T-helper 2 cell (primary cell): ENCODE measurements at places on chromosomes 12 and 14.

GRCh38 chr14:51776102-51776894, 84.1 kb upstream of the GNG2 start:
- peak; percentile 41 for DNase-seq

DNA sequence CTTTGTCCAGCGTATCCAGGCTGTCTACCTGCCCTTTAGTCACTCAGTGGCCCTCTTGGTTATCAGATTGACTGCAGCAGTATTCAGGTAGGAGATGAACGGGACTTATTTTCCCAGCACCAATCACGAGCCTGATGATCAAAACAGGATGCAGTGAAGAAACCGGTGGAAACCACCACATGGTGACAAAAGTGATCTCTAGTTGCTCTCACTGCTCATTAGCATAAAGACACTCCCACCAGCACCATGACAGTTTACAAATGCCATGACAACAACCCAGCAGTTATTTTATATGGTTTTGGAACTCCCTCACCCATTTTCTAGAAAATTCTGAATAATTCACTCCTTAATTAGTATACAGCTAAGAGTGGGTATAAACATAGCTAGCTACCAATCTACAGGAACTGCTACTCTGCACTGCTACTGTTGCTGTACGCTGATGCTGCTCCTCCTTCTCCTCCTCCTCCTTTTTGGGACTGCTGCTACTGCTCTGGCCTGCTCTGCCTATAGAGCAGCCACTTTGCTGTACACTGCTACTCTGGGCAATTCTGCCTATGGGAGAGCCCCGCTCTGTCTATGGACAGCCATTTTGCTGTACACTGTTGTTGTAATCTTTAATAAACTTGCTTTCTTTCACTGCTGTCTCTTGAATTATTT, 142.5 kb upstream of the SSTR1 start:
- peak; percentile 1 for DNase-seq

DNA sequence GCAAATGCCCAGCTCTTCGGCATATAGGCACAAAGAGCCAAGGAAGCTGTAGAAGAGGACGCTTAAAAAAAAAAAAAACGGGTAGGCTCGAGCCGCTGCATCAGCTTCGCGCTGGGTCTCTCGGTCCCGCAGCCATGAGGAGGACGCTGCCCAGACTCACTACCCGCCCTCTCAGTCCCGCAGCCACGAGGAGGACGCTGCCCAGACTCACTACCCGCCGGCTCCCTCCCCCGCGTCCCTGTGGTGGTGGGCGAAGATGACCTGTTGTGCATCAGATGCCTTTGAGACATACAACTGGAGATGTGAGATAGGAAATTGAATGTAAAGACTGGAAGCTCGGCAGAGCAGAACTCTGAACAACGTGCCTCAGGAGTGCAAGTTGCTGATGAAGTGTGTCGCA, 11.4 kb upstream of the SPSB2 start:
- DNase-seq = no peak

- DNase-seq = no peak
These were observed 77.7 kb downstream of the TBX5 start for GRCh38 chr12:114328292-114328691.

- DNase-seq = no peak
These were observed 3.3 kb upstream of the SLC4A8 start for GRCh38 chr12:51421266-51421884.

GRCh38 chr14:103028161-103028767, 29.1 kb downstream of the CDC42BPB start:
- DNase-seq = no peak

- peak; percentile 24 for DNase-seq
These were observed at the start of gene SYNJ2BP for GRCh38 chr14:70416725-70417349. Gene SYNJ2BP, minus strand, starts transcription at chr14:70417090. Its CDS starts 127 bp downstream, at chr14:70416963.

- no peak for DNase-seq
These were observed 37.9 kb downstream of the ASCL1 start for GRCh38 chr12:102995372-102995771.

- no peak for DNase-seq
These were observed 1.1 kb upstream of the GNB3 start for GRCh38 chr12:6839482-6840201.

- DNase-seq = no peak
These were observed 39.8 kb upstream of the GPR68 start for GRCh38 chr14:91284146-91284790.

GRCh38 chr12:62435303-62436163, 31.1 kb upstream of the MON2 start:
- peak; percentile 8 for DNase-seq

- DNase-seq = no peak
These were observed 2.8 kb upstream of the KRT76 start for GRCh38 chr12:52779914-52780313.

GRCh38 chr14:78345131-78345744, 175.1 kb downstream of the NRXN3 start:
- DNase-seq = no peak

- DNase-seq = no peak
These were observed 74.4 kb downstream of the MGST1 start for GRCh38 chr12:16421806-16422205.

- no peak for DNase-seq
These were observed 17.4 kb upstream of the FLVCR2 start for GRCh38 chr14:75561013-75561432.

DNA sequence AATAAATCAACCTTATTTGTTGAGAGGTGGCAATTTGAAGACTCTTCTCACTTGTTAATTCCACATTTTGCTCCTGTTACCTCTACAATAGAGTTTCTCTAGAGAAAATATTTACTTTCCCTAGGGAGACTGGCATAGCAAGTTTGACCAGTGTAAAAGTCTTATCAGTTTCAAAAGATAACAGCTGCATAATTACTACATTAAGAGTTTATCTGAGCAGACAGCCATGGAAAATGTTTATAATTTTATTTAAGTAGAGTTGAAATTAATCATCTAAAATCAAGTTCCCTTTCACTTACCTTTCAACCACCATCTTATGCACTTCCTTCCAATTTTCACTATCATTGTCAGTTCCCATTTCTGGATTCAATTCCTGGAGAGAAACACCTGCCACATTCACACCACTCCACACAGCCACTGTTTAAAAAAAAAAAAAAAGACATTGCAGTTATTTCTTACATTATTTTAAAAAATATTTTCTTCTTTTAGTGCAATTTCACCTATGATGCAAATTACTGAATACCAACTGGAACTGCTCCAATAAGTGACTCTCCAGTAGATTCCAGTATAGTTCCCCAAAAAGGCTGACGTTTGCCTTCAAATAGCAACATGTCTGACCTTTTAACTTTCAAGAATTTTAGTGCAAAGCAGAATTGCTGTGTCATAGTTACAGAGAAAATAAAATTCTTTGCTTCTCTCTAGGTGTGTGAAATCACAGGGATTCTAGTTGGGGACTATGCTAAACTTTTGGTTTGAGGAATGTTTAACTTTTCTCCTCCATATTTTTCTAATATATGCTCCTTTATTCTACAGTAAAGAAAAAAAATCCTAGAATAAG, 19.4 kb downstream of the LDHB start:
- no peak for DNase-seq

- no peak for DNase-seq
These were observed 48.6 kb downstream of the VEZT start for GRCh38 chr12:95266254-95266653.

GRCh38 chr12:41532072-41532471, 344.0 kb downstream of the PDZRN4 start:
- no peak for DNase-seq

GRCh38 chr12:14153803-14154202, 172.4 kb upstream of the GRIN2B start:
- DNase-seq = no peak

DNA sequence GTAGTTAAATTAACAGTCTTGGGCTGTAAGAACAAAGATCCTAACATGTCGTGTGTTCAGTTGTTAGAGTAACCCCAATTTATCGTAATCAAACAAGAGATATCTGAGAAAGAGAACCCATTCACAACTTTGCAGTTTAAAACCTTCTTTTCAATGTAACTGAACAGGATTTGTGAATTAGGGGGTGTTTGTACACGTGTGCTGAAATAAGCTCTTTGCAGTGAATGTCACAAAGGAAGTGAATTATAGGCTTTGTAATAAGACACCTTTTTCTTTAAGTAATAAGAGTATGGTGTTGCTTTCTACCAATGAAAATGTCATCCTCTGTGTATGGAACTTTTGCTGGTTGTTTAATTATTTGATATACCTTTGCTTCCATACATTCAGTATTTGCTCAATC, 114.0 kb downstream of the ALX1 start:
- no peak for DNase-seq

GRCh38 chr14:66575939-66576338, 68.0 kb downstream of the GPHN start:
- DNase-seq = no peak

GRCh38 chr12:47178014-47178413, 98.3 kb upstream of the AMIGO2 start:
- no peak for DNase-seq

GRCh38 chr14:88975926-88976325, 151.5 kb downstream of the TTC8 start:
- DNase-seq = no peak

- DNase-seq = no peak
These were observed 2.3 kb upstream of the PAWR start for GRCh38 chr12:79692860-79693577.

- no peak for DNase-seq
These were observed 73.9 kb downstream of the HSD17B6 start for GRCh38 chr12:56836800-56837663.

GRCh38 chr12:33514893-33515292, 75.3 kb upstream of the SYT10 start:
- DNase-seq = no peak

DNA sequence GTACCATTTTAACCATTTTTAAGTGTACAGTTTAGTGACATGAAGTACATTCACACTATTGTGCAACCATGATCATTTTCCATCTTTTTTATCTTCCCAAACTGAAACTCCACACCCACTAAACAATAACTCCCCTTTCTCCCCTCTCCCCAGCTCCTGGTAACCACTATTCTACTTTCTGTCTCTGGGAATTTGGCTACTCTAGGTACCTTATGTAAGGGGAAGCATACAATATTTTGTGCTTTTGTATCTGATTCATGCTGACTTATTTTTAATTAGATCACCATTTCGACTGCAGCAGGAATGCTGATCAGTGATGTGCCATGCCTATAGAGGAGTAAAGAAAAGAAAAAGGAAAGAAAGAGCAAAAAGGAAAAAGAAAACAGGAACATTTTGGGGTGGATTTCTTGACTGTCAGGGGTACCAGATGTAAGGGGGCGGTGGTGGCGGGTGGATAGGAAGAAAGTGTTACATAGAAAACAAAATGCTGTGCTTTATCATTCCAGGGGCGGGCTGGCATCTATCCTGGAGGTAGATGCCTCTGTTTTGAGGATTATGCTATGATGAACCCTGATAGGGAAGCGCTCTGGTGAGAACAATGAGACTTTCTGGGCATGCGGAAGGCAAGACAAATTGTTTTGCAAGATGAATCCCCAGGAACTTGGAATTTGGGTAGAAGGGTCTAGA, 45.2 kb upstream of the CTDSP2 start:
- no peak for DNase-seq

DNA sequence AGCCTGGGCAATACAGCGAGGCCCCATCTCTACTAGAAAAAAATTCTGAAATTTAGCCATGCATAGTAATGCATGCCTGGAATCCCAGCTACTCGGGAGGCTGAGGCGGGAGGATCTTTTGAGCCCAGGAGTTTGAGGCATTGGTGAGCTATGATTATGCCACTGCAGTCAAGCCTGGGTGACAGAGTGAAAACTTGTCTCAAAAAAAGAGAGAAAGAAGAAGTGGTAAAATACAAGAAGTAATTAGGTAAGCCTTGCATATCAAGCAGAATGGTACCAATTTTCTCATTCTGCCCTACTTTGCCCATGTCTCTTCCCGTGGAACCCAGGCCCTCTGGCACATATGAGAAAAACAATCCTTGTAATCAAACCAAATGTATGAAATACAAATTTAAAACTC, 70.7 kb downstream of the SUSD6 start:
- no peak for DNase-seq

GRCh38 chr12:22229652-22230279, 104.7 kb downstream of the ST8SIA1 start:
- no peak for DNase-seq

DNA sequence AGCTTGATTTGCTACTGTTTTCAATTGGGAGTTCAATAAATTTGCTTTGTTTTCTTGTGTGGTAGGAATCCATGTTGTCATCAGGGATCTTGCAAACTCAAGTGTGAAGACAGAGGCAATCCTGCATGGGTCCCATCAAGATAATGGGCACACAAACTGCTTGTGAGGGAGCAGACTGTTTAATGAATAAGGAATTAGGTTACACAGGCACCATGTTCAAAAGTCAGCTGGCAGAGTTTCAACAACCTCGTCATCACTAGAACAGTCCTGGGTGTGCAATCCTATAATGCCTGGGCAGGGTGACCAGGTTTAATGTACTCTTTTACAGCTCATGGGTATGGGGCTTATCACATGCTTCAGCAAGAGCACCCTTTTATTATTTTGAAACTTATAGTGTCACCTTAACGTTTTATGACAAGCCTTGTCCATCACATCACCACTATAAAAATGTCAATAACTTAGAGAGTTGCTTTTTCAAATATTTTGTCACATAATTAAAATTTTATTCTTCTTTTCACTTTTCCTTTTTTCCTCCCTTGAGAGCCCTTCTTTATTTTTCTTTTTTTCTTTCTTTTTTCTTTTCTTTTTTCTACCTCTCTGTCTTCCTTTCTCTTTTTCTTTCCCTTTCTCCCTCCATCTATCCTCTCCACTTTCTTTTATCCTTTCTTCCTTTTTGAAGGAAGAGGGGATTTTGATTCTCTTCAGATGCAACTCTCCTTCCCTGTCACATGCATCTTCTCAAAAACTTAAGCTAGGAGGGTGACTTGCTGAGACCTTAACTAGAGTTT, 252.2 kb upstream of the ATP2B1 start:
- no peak for DNase-seq

DNA sequence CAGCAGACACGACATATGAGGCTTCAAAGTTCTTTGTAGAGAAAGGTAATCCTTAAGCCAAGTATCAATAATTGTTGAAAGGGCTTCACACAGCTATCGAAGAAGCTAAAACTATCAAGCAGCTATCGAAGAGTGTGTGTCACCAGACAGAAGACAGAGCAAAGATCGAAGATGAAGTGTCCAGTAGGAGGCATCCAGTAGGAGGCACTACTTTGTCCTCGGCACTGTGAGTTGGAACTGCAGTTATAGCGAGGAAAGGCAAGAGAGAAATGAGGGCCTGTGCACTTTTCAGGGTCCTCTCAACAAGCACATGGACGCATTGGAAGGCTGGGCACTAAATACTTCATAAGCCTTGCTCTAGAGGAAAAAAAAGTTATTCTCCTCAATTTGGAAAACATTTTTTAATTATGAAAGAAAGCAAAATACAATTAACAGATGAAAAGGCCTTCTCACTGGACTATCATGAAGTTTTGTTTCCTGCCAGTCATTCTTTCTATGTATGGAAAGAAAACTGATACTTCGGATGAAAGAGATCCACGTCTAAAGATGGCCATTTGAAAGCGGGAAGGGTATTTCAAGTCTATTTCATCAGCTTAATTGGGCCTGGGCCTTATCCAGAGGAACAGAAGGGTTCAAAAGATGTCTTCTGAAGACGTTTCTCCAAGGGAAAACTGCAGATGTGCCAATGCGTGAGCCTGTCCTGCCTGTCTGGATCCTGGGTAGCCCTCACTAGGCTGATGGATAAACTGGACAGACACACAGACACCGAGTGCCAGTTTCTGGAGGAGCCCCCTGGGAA, 174.5 kb downstream of the CALM1 start:
- DNase-seq = no peak
